ENCODE measurements at places on chromosomes 11 and 22.
A peak's percentile ranks its signal among the peaks of the same experiment; 100 is the strongest.

GRCh38 chr11:75073459-75074190 lies 23.1 kb downstream of the OR2AT4 start:
- no peak for DNase-seq

GRCh38 chr11:4203603-4204360 lies 109.2 kb downstream of the RRM1 start:
- DNase-seq: no peak

- DNase-seq: no peak
Measured at GRCh38 chr11:134252346-134253187, 585 bp downstream of the THYN1 start.

GRCh38 chr11:26867286-26867685 lies 126.6 kb upstream of the FIBIN start:
- no peak for DNase-seq

DNA sequence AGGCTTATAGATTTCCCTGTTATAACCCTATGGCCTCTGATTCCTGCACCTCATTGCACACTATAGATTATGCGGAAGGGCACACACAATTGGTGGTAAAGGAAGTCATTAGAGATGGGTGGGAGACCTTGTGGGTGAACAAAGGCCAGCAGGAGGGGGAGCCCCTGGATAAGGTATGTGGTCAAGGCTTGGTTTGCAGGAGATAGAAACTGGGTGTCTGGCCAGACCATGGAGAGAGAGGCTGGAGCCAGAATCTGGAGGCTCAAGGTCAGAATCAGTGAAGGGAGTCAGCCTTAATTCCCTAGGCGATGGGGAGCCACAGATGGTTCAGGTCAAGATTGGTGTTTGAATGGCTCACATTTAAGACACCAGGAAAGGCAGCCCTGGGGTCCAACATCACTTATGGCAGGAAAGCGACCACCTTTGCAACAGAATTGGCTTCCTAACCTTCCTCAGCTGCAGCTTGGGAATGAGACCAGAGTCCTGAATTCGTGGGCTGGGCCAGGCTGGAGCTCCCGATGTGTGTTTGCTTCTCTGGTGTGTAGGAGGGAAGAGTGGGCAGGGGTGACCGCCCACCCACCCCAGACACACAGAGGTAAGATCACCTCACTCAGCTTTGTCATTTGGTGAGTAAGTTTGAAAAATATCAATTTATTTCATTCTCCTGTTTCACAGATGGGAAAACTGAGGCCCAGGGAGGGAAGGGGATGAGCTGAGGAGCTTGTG lies 22.7 kb upstream of the SCUBE1 start:
- no peak for DNase-seq

GRCh38 chr11:106717222-106717621 lies 301.1 kb downstream of the GUCY1A2 start:
- no peak for DNase-seq

DNA sequence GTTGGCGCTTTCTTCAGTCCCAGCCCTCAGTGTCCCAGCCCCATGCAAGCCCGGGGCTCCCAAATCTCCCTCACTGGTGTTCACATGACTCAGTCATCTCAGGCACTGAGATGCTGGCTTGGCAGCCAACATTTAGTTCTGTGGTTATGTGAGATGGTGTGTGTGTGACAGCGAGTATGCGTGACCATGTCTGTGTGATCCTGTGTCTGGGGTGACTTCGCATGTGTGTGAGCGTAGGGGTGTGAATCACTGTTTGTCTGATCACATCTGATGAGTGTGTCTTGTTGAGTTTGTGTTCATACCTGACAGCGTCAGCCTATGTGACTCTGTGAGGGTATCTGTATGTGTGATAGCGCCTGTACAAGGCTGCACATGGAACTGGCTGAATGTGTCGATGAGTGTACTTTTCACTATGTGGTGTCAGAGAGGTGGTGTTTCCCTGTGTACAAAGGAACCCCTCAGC lies 16.2 kb downstream of the CREB3L1 start:
- no peak for DNase-seq

GRCh38 chr11:122556605-122557004 lies 98.9 kb upstream of the UBASH3B start:
- peak; percentile 81 for DNase-seq

DNA sequence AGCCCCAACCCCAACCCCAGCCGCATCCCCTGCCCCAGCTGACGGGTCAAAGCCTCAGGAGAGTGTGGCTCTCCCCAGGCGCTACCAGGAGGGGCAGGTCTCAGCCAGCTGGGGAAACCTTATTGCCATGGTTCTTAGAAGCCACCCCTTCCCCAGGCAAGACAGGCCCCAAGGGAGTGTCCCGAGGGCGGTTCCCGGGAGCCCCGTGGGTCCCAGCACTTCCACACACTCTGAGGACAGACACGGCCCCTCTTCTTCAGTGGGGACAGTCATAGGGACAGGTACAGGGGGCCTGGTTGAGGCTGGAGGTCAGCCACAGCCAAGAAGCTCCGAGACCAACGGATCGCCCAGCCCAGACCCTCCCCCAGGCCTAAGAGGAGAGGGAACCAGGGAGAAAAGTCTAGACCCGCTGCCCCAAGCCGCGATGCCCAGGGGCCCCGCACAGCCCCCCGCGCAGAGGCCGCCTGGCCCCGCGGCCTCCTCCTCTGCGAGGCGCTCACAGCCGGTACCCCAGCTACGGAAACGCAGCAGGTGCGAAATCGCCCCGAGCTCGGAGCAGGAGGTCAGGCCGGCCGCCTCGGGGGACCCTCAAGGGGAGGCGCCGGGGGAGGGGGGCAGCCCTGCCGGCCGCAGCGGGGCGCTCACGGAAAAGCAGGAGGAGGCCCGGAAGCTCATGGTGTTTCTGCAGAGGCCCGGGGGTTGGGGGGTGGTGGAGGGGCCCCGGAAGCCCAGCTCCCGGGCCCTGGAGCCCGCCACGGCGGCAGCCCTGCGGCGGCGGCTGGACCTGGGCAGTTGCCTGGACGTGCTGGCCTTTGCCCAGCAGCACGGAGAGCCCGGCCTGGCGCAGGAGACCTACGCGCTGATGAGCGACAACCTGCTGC lies 2.6 kb downstream of the KLHDC7B start:
- DNase-seq: no peak

- DNase-seq: no peak
Measured at GRCh38 chr11:84899740-84900139, 727.4 kb downstream of the DLG2 start.

GRCh38 chr22:32591620-32592019 lies 117.0 kb downstream of the FBXO7 start:
- no peak for DNase-seq

- no peak for DNase-seq
Measured at GRCh38 chr11:19018901-19019300, 41.6 kb downstream of the MRGPRX2 start.

GRCh38 chr11:36361901-36362391 lies 65.9 kb downstream of the PRR5L start:
- DNase-seq: peak; percentile 48

DNA sequence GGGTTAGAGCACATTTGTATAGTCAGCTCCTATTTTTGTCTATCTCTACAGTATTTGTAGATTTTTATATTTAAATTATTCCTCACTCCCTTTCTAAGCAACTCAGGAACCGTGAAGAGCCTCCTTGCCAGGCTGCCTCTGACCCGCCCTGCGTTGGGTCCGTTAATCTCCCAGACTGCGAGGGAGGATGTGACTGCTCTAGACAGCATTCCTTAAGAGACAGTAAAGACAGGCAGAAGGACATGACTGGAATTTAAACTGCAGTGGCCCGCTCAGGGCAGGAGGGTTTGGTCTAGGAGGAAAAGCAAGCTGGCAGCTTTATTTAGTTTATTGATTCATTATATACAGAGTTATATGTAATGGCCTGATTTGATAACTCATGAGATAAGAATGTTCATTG lies 413.7 kb downstream of the TMEM135 start:
- no peak for DNase-seq

DNA sequence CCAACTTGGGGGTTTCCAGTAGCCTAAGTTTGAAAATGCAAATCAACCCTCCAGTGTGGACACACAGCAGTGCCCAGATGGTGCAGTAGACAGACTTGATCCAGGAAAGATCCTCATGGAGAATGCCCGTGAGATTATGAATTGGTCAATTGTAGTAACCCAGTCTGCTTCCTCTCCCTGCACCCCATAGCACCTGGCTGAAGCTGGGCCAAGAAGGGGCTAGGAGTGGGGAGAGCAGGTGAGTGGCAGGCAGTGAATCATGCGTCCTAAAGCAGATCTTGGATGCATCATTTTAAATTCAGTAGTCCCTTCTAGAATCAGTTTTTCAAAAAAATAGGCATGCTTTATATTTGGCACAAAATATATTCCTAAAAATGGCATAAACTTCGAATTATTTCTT lies 52.2 kb downstream of the CYB5R2 start:
- no peak for DNase-seq

Measured in H1 (cell line).